ENCODE measurements at places on chromosomes 5 and 9. TPM values are rescaled to one million over a fixed set of nuclear protein-coding genes. Genes with fewer than 3 reads are reported as not detected.

GRCh38 chr9:126346031-126346430 lies 19.4 kb downstream of the MVB12B start:
- DNase-seq, result no peak

Gene PRRT1B
- total RNA-seq, result 10.5 TPM

GRCh38 chr5:167708449-167708848 lies 583.0 kb upstream of the WWC1 start:
- DNase-seq, result no peak

DNA sequence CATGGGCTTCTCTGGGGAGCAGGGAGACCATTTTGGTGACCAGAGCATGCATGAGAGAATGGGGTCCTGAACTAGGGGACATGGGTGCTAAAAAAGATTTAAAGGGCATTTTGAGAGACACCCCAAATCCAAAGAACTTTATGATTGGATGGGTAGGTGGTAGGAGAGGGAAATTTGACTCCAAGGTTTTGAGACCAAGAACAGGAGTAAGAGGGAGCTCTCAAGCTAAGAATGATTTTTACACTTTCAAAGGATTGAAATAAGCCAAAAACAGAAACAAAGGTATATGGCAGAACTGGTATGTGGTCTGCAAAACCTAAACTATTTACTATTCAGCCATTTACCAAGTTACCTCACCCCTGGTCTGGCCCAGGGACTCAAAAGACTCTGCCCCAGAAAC lies 318.2 kb upstream of the CLINT1 start:
- DNase-seq, result no peak

Gene CCDC152
- total RNA-seq, result 0.74 TPM

All from upper lobe of left lung (tissue), 6 donors.